Stimulated activated CD4-positive, alpha-beta T cell treated with anti-CD3 and anti-CD28 coated beads, Interleukin-12 subunit alpha, Interleukin-12 subunit beta, amount 100 ng/mL, for 48 hours (primary cell): ENCODE measurements at places on chromosomes 4 and X.

- DNase-seq = no peak
Observed at GRCh38 chr4:121794505-121795188, 6.5 kb upstream of the EXOSC9 start.

DNA sequence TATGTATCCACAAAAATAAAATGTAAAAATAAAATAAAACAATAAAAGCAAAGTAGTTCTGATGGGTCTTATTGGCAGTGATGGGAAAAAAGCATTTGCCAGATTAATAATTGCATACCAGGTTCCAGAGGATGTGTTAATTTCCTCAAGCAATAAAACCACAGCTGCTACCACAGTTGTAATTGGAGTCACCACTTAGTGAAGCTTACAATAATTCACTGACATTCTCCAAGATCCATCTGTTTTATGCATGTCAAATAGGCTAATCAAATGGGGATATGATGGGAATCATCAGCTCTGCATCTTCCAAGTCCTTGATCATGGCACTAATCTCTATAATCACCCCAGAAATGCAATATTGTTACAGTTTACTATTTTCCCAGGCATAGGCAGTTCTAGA, 123.5 kb upstream of the EMCN start:
- DNase-seq = no peak

DNA sequence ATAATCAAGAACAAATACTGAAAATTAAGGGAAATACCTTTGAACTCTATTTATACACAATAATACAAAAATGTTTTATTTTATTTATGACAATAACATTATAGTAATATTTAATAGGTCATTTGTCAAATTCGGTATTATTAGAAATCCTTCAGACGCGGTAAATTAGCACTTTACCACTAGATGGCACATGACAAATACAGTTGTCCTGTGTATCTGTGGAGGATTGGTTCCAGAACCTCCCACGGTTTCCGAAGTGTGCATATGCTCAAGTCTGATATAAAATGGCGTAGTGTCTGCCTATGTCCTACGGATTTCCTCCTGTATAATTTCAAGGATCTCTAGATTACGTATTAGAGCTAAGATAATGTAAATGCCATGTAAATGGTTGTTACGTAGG, 8.1 kb upstream of the LINC00632 start:
- DNase-seq = no peak

DNA sequence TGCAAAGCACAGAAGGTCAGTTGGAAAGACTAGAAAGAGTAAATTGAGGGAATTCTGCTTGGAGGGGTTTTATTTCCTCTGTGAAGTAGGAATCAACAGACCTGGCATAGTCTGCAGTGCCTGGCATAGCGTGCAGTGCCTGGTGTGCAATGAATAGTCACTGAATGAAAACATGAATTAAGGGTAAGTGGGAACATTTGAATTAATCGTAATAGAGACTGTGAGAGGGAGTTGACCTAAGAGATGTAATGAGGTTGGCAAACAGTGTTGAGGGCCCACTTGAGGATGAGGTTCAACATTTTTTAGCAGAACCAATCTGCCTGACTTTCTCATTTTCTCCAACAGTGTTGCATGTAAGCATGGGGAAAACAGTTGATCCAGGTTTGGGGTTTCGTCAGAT, 377.2 kb upstream of the FTHL17 start:
- DNase-seq = no peak

GRCh38 chr4:15659768-15660570, 4.8 kb upstream of the FBXL5 start:
- DNase-seq = no peak

DNA sequence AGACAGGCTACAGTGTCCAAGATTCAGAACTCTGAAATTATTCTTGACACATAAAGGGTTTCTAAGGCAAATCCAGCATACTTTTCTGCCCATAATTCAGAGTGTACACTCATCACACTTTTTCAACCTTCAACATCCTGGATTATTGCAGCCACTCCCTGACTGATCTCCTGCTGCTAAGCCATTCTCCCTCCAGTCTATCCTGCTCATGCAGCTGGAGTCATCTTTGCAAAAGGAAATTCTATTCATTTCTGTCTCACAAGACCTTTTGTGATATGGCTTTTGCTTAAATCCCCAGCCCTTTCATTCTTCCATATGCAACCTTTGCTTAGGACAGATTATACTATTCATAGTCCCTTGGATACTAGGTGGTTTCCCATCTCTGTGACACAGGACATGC, 236.1 kb upstream of the LDB2 start:
- DNase-seq = no peak

GRCh38 chrX:70054391-70054790, 4.7 kb upstream of the AWAT2 start:
- no peak for DNase-seq

- no peak for DNase-seq
Observed at GRCh38 chr4:1187182-1187581, 14.8 kb upstream of the SPON2 start.

DNA sequence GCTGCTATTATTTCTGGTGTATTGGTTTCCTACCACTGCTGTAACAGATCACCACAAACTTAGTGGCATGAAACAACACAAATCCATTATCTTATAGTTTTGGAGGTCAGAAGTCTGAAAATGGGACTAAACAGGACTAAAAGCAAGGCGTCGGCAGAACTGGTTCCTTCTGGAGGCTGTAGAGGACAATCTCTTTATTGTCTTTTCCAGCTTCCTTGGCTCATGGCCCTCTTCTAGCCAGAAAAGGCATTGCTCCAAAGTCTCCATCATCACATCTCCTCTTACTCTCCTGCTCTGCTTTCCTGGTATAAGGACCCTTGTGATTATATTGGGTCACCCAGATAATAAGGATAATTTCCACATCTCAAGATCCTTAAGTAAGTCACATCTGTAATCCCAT, 121.9 kb downstream of the CLCN4 start:
- DNase-seq = no peak

DNA sequence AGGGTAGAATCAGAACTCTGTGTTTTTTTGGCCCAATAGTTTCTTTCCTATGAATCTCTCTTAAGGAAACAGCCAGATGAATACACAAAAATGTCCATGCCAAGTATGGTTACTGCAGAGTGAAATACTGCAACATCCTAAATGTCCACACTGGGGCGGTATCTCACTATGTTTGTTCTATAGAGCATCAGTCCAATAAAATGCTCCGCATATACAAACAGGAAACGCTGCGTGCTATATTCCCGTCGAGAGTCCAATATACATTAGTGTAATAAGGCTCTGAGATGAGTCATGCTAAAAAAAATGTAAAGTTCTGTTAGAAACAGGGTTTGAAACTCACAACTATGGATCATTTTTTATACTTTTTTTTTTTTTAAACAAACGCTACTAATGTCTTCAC, 72.9 kb upstream of the ENOX2 start:
- DNase-seq = peak; percentile 2

GRCh38 chrX:57227691-57228090, 58.8 kb upstream of the FAAH2 start:
- no peak for DNase-seq

- DNase-seq = no peak
Observed at GRCh38 chr4:33071535-33071934, 2351.4 kb downstream of the PCDH7 start.
